ENCODE measurements at places on chromosomes 4 and X. TPM values are rescaled to one million over a fixed set of nuclear protein-coding genes. Genes with fewer than 3 reads are reported as not detected.

DNA sequence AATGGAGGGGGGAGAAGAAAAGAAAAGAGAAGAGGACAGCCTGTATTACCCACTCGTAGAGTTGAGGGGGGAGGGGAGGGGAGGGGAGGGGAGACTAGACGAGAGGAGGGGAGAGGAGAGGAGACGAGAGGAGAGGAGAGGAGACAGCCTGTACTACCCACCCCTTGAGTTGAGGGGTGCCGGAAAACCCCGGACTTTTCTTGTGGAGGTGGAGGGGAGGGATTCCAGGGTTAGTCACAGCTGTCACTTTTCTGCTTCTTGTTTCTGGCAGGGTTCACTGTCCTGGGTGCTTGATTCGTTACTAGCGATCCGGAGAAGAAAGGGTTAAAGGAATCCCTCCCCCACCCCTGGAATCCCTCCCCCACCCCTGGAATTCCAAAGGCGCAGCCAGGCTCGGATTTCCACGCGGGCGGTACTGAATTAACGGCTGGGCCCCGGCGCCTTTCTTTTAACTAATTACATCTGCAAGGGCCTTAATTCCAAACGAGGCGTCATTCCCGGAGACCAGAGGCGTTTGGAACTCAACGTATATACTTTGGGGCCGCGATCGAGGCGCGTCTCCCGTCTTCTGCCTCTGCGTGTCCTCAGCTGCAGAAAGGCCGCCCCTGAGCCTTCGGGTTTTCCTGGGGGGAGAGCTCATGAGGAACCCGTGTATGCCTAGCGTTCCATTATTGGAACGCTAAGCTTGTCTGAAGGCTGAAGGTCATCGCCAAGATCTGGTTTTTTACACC lies 20.1 kb upstream of the CSF2RA start:
- DNase-seq = no peak

GRCh38 chr4:64465263-64465662 lies 56.0 kb upstream of the TECRL start:
- no peak for DNase-seq

The SOX3 gene
- polyA plus RNA-seq = not detected

DNA sequence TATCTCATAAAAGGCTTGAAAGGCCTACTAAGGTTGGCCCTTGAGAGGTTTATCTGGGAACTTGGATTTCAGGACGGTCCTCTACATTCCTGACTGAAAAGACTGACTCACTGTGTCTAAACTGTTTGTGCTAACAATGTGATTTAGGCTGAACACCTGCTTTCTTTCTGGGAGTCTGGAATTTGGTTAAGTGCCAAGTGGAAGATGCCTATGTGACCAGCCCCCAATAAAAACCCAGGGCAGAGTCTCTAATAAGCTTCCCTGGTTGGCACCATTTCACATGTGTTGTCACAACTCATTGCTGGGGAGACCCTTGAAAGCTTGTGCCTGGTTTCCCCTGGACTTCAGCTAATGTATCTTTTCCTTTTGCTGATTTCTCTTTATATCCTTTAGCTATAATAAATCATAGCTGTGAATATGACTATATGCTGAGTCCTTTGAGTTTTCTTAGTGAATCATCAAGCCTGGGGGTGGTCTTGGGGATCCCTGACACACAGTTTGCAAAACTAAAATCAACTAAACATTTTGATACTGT lies 55.1 kb downstream of the GPR82 start:
- peak; percentile 47 for DNase-seq

The MAGEA11 gene
- polyA plus RNA-seq = not detected
